ENCODE measurements at places on chromosomes 3 and 15.

- DNase-seq = no peak
These were observed 561.9 kb upstream of the TGFBR2 start for GRCh38 chr3:30044515-30044914.

DNA sequence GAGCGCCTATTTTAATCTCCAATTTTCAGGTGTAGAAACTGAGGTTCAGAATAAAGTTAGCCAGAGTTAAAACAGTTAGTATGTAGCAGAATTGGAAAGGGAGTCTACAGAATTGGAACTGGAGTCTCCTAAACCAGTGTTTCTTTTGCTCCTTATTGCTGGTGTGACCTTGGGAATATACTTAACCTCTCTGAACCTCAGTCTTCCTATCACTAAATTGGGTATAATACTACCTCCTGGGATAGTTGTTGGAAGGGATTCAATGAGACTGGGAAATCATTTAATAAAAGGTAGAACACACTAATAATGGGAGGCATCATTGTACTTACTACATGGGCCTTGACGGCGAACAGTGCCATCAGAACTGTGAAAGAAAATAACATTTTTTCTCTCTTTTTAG, 55.1 kb downstream of the LPP start:
- no peak for DNase-seq

- DNase-seq = no peak
These were observed 4.4 kb downstream of the RPSA start for GRCh38 chr3:39410893-39411292.

- no peak for DNase-seq
These were observed 253.6 kb downstream of the MAGI1 start for GRCh38 chr3:65785065-65785645.

DNA sequence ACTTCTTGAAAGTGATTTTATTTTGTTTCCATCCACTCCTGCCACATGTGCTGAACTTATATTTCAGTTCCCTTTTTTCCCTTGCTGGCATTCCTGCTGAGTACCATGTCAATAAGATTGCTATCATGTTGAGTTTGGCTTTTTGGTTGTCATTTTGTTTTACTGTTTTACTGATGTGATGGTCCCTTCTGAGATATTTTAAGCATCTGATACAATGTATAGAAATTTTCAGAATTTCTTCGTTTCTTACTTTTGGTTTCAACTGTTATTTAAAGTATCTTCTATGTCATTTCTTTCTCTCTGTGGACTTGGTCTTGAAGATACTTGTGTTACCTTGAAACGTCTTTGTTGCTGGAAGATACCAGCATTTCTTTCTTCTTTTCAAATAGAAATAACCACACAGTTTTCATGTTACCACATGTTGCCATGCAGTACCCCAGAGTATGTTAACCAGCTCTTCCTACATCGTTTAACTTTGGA, 14.1 kb downstream of the SIDT1 start:
- no peak for DNase-seq

GRCh38 chr15:56047354-56047753, 53.9 kb upstream of the NEDD4 start:
- DNase-seq = no peak

- DNase-seq = peak; percentile 28
These were observed 19.5 kb upstream of the CXCR6 start for GRCh38 chr3:45923755-45924154.

GRCh38 chr3:194321693-194322640, 29.2 kb downstream of the CPN2 start:
- no peak for DNase-seq

DNA sequence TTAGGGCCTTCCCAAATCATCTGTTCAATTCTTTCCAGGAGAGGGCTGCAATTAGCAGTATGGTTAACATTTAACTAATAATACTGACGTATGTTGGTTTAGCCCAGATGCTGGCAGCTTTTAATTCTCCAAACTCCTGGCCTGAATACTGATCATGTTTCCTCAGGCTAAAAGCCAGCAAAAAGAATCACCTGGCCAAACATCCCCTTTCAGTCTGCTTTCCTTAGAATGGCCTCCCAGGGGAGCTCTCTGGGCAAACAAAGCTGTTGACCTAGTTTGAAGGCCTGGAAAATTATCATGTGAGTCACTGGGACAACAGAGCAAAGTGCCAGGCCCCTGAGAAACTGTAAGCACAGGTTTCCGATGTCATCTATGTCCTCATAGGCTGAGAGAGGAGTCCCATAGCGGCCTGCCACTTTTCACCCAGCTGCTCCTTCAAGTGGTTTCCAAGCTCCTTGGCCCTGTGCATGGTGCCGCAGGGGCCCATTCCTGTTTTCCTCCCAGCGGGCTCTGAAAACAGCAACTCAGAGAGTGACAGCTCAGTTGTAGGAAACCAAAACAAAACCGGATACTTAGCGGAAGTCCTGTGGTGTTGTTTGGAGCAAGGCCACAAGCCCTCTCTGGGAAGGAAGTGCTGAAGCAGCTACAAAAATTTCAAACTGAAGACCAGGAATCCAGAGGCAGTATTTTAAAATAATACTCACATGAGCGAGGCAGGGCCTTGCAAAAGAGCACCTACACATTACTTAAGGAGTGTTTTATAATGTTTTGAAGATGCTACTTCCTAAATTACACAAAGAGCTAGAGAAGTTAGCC, 36.5 kb upstream of the RAB11A start:
- DNase-seq = no peak

DNA sequence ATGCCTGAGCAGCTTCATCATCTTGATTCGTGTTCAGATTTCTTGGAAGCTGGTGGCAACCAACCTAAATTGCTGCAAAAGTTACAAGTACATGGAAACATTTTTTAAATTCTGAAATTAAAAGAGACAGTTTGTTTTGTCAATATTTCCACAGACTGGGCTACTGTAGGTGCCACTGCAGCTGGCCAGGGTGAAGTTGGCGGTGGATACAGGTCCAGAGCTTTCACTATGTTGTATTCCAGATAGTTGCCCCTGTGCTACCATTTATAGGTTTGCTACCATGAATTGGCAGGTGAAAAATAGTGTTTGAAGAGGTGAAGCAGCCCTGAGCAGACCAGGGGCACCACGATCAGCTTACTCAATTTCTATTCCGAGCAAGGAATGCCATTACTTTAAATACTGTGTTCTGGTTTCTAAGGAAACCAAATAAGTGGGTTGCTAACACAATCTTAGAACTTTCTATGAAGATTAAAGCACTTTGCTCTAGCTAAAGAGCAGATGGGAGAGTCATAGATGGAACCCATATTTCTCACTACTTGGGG, 21.2 kb upstream of the SHC4 start:
- DNase-seq = no peak

DNA sequence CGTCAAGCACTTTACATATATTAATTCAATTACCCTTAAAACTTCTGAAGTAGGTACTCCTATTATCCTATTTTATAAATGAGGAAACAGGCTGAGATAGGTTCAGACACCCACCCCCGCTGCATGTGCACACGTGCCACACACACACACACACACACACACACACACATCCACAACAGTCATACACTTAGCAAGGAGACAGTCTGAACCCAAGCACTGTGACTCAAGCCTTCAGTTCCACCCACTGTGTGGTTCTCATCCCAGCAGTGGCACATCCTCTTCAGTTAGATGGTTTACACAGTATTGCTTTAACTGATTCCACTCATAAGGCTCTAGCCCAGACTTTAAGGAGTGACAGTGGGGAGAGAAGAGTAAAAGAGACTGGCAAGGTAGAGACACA, 91.1 kb upstream of the FGF7 start:
- no peak for DNase-seq

DNA sequence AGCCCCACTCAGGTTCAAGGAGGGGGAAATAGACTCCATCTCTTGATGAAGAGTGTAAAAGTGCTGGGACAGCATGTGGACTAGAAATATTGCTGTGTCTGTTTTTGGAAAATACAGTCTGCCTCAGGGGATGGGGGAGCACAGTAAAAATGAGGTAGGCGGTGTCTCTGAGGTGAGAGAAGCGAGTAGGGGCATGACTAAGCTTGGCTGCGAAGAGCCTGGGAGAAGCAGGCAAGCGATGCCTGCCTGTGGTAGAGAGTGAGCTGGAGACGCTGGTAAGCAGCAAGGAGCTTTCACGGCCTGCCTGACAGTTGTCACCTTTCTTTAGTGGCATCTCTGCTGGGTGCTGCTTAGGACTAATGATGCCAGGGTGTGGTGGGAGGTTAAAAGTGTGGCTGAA, 49.0 kb upstream of the DCLK3 start:
- no peak for DNase-seq

DNA sequence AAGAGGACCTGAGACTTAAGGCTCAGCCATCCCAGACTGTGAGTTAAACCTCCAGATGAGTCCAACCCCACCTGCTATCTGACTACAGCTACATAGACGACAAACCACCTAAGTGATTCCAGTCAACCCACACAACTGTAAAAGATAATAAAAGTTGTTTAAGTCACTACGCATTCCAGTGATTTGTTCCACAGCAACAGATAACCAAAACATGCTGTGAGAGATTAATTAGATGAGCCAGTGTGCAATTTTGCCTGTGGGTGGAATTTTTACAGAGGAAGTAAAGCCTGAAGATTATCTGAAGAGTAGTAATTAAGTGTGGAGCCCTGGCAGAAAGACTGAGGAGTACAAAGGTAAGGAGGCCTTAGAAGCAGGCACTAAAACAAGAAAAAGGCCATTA, 5.4 kb downstream of the BTBD1 start:
- DNase-seq = no peak

DNA sequence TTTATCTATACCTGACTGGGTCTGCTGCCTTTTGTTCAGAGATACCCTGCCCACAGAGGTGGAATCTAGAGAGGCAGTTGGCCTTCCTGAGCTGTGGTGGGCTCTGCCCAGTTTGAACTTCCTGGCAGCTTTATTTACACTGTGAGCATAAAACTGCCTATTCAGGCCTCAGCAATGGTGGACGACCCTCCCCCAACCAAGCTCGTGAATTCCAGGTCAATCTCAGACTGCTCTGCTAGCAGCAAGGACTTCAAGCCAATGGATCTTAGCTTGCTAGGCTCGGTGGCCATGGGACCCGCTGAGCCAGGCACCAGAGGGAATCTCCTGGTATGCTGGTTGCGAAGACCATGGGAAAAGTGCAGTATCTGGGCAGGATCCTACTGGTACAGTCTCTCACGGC, 270.2 kb downstream of the CADM2 start:
- no peak for DNase-seq
